ENCODE measurements at places on chromosomes 13 and 19. TPM values are rescaled to one million over a fixed set of nuclear protein-coding genes. Genes with fewer than 3 reads are reported as not detected.

Gene ZNF625
- total RNA-seq: 2.8 TPM

Gene DUXA
- total RNA-seq: not detected

Gene WDR87
- total RNA-seq: not detected

Gene PET100
- total RNA-seq: 96.5 TPM

Gene HSD11B1L
- 3.0 TPM for total RNA-seq

Gene GPR18
- total RNA-seq: 2.4 TPM

Gene CEACAM20
- not detected for total RNA-seq

Gene NOVA2
- total RNA-seq: not detected

Gene PROZ
- not detected for total RNA-seq

Gene MEIS3
- not detected for total RNA-seq

GRCh38 chr19:18737954-18738351, 53.2 kb downstream of the COMP start:
- H3K27ac ChIP-seq: no peak overlapping the region
- no peaks in the 10 kb centered on the region for H3K4me1 ChIP-seq
- H3K4me3 ChIP-seq: no peak overlapping the region
- no peaks in the 10 kb centered on the region for H3K36me3 ChIP-seq
- DNase-seq: no peak
- no peaks in the 10 kb centered on the region for H3K27me3 ChIP-seq

- peaks cover 54% of the 10 kb centered on the region for H3K4me1 ChIP-seq
- peak overlapping the region; percentile 93 for H3K27ac ChIP-seq
- peak; percentile 66 for DNase-seq
- peaks cover 5% of the 10 kb centered on the region for H3K36me3 ChIP-seq
- H3K27me3 ChIP-seq: no peaks in the 10 kb centered on the region
Measured at GRCh38 chr19:2051773-2052704, 995 bp upstream of the MKNK2 start.

- H3K36me3 ChIP-seq: no peaks in the 10 kb centered on the region
- H3K27ac ChIP-seq: no peak overlapping the region
- no peaks in the 10 kb centered on the region for H3K27me3 ChIP-seq
- H3K4me3 ChIP-seq: no peak overlapping the region
Measured at GRCh38 chr13:40682449-40683240, 16.2 kb upstream of the FOXO1 start.

DNA sequence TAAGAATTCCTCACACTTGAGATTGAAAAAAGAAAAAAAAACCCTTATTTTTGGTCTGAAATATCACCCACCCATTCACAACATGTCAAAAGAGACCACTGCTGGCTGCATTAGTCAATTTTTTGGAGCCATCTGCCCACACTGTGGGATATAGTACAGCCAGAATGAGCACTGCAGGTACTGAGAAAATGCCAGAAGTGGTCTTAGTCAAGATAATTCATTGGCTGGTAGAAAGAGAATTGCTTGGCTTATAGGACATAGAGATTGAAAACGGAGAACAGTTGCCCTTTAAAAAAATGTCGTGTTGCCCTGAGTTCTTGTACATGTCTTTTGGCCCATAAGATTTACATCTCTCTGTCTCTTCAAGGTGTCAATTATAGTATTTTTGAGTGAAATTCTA, 1899.5 kb downstream of the OLFM4 start:
- H3K27ac ChIP-seq: no peak overlapping the region
- no peaks in the 10 kb centered on the region for H3K27me3 ChIP-seq
- H3K4me3 ChIP-seq: no peak overlapping the region
- H3K36me3 ChIP-seq: no peaks in the 10 kb centered on the region
- no peaks in the 10 kb centered on the region for H3K4me1 ChIP-seq

- DNase-seq: no peak
- peaks cover 28% of the 10 kb centered on the region for H3K36me3 ChIP-seq
- H3K27ac ChIP-seq: peak overlapping the region; percentile 24
- peaks cover 7% of the 10 kb centered on the region for H3K4me1 ChIP-seq
- no peak overlapping the region for H3K4me3 ChIP-seq
Measured at GRCh38 chr19:10690341-10690781, 10.9 kb upstream of the QTRT1 start.

- H3K36me3 ChIP-seq: no peaks in the 10 kb centered on the region
- DNase-seq: no peak
- H3K4me3 ChIP-seq: no peak overlapping the region
- no peak overlapping the region for H3K27ac ChIP-seq
Measured at GRCh38 chr13:61728471-61728870, 312.8 kb upstream of the PCDH20 start.

GRCh38 chr13:96925916-96926628, 68.2 kb downstream of the OXGR1 start:
- no peaks in the 10 kb centered on the region for H3K4me1 ChIP-seq
- no peaks in the 10 kb centered on the region for H3K27me3 ChIP-seq
- no peak overlapping the region for H3K4me3 ChIP-seq
- no peak overlapping the region for H3K27ac ChIP-seq
- H3K36me3 ChIP-seq: no peaks in the 10 kb centered on the region
- DNase-seq: no peak

DNA sequence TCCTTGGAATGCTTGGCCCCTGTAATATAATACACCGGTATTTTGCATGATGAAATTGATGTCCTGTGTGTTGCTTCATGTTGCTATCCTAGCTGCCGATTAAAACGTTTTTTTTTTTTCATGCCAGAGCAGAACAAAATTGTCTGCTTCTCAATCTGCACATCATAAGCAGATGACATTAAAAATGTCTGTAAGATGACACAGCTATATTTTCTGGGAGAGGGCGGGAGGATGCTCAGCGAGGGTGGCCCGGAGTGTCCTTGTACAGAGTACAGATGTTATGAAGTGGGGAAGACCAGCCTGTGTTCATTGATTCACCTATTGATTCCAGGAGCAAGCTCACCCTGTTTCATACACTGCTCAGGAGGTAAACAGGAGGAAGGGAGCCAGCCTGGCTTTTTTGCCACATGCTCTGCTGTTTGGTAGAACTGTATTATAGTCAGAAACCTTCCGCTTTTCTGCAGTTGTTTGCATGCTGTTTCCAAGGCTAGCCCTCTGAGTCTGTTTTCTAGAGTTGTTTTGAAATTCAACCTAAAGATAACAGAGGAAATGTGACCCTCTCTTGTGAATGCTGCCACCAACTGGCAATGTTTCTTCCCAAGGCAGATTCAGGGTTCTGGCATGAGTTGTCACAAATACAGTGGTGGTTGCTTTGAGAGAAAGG, 4.7 kb upstream of the IRS2 start:
- no peak overlapping the region for H3K27ac ChIP-seq
- H3K4me1 ChIP-seq: peaks cover 25% of the 10 kb centered on the region
- DNase-seq: peak; percentile 57
- no peak overlapping the region for H3K4me3 ChIP-seq

DNA sequence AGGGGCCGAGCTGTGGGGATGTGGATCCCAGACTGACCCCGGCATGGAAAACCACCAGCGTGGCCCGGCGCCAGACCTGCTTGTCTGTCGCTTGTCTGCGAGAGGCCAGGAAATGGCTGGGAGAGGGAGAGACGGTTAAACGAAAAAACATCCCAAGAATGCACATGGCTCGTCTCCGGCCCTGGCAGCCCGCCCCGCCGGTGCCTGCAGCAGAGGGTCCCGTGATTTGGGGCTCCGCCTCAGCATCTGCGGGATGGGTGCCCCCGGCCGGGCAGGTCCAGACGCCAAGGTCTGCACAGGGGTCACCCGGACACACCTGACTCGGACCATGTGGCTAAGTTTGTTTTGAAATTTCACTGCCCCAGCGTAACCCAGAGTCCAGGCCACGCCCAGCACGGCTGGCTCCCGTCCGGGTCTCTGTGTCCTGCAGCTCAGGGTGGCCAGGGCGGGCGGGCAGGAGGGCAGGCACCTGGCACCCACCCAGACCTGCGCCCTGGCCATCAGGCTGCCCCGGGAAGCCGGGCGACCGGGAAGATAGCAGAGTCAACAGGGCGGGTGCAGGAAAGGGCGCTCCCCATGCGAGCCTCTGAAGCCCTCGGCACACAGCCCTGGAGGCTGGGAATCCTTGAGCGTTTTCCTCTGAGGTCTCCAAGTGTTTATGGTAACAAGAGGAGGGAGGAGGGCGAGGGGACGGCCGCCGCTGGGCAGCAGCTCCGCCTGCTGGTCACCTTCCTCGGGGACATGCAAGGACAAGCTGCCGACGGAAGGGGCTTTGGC, 103.2 kb downstream of the GADD45B start:
- H3K4me3 ChIP-seq: peak overlapping the region; percentile 53
- peaks cover 3% of the 10 kb centered on the region for H3K27me3 ChIP-seq
- H3K36me3 ChIP-seq: peaks cover 4% of the 10 kb centered on the region
- peaks cover 3% of the 10 kb centered on the region for H3K4me1 ChIP-seq
- DNase-seq: peak; percentile 80
- H3K27ac ChIP-seq: no peak overlapping the region

GRCh38 chr19:10603084-10603872, 16.2 kb upstream of the AP1M2 start:
- peak; percentile 90 for DNase-seq
- peaks cover 24% of the 10 kb centered on the region for H3K4me1 ChIP-seq
- peak overlapping the region; percentile 100 for H3K27ac ChIP-seq
- H3K36me3 ChIP-seq: peaks cover 9% of the 10 kb centered on the region

DNA sequence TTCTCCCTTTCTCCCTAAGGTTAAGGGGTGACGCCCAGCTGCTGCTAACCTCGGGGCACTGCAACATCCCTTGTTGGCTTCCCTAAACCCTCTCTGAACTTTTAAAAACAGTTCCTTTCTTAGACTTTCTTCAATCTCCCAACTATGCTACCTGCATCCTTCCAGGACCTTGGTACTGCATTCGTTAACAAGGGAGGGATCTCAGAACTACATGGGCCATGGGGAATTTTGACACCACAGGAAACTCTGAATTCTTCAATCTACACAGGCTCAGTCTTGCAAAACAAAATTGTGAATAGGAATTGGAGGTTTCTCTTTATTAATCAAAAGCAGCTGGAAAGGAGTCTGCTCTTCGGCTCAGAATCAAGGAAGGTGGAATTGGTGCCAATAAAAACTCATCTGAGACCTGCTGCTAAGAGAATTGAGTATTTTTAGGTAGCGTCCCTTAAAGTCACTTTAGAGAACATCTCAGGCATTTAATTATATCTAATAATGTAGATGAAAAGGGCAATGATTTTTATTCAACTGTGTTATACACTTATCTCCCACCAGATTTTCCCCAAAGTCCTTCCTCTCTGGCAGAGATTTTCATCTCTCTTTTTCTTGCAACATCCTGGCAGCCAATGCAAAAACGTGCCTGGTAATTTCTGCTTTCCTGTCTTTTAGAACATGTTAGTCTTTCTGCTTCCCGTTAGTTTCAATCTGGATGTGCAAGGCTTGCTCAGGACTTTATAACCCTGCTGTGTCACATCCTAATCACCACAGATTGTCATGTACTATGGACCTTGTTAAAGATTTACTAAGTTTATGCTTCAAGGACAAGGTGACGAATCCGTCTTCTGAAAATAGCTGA, 69.1 kb upstream of the SLC15A1 start:
- no peak for DNase-seq
- H3K27ac ChIP-seq: no peak overlapping the region
- no peak overlapping the region for H3K4me3 ChIP-seq
- H3K27me3 ChIP-seq: no peaks in the 10 kb centered on the region
- H3K36me3 ChIP-seq: peaks cover 20% of the 10 kb centered on the region

DNA sequence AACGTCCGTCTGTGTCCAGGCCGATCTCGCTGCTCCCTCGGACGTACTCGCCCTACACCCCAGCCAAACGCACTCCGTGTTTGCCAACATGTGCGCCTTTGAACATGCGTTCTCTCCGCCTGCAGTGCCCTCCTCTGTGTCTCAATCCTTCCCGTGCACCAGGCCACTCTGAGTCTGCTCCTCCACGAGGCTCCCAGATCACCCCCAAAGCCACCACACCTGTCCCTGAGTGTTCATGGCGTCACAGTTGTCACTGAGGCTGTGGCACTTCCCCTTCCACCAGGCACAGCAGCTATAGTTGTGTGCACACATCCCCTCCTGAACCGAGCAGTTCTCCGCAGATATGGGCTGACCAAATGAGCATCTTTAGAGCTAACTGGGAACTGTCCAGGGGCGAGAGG, 35.6 kb downstream of the RASA3 start:
- peak overlapping the region; percentile 80 for H3K27ac ChIP-seq
- DNase-seq: no peak
- H3K4me1 ChIP-seq: peaks cover 60% of the 10 kb centered on the region
- no peak overlapping the region for H3K4me3 ChIP-seq
- no peaks in the 10 kb centered on the region for H3K27me3 ChIP-seq
